ENCODE measurements at places on chromosomes 12 and 14.

- no peak for DNase-seq
These were observed 17.8 kb downstream of the SFSWAP start for GRCh38 chr12:131728720-131729119.

DNA sequence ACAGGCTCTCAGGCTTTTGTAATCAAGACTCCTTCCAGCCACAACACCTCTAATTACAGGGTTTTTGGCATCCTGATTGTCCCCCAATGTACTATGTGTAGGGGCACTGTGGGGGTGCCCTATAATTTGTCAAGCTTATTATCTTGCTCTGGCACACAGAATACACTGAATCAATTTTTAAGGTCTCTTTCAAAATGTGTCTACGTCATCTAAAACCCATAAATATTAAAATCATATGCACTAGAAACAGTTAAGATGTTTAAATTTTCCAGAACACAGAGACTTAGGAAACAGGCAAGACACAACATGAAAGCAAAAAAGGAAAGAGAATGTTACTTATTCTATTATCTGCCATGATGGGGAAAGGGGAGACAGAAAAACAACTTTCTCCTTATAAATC is 665.7 kb downstream of the NRXN3 start:
- no peak for DNase-seq

- no peak for DNase-seq
These were observed 14.1 kb downstream of the ABCD2 start for GRCh38 chr12:39605501-39605900.

GRCh38 chr14:71327691-71328090 is 420.4 kb downstream of the PCNX1 start:
- DNase-seq = no peak

DNA sequence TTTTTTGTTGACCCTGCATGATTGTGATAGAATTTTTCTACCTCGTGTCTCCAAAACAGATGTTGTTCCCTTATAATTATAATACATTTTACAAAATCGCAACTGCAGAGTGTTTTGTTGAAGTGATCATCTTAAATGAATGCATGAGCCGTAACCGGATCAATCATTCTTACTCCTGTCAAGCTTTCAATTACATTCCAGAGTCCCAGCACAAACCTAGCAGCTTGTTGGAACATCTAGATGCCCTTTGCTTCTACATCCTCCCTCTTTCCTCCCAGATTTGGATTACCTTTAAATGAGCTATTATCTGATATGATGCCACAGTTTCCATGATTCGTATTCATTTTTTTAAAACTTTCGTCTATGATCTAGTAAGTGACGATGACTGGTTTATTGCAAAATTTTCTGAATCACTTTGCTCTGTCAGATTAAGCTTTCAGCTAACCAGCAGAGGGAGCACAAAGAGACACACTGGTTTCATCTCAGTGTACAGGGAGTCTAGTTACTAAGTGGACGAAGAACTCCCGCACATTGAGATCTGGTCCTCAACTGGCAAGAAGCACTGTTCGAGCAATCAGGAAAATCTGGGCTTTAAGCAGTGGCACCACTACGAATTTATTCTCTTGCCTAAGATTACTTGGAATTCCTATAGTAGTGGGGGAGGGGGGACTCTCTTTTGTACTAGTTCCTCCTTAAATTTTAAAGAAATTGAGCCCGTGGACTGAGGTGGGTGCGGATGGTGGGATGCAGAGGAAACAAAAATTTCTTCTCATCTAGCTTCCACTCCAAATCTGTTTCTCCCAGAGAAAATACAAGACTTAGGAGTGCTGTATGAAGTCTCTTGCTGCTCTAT is 40.9 kb downstream of the TSHR start:
- DNase-seq = peak; percentile 51

- no peak for DNase-seq
These were observed 14.5 kb upstream of the FLVCR2 start for GRCh38 chr14:75563931-75564330.

DNA sequence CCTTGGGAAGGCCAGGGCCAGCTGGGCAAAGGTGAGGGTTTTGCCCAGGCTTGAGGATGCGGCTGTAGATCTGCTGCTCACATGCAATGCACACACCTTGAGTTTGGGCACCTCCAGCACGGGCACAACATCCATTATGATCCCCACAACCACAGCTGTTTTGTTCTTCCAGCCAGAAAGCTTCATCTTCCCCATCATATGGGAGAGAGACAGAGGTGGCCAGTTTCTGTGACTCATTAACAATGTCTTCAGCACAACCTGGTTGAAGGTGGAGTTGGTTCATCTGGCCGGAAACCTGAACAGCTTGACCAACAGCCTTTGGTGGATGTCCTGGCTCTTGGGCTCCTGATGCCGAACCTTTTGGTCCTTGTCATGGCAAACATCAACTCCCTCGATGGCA is 163.7 kb upstream of the CCND2 start:
- no peak for DNase-seq

DNA sequence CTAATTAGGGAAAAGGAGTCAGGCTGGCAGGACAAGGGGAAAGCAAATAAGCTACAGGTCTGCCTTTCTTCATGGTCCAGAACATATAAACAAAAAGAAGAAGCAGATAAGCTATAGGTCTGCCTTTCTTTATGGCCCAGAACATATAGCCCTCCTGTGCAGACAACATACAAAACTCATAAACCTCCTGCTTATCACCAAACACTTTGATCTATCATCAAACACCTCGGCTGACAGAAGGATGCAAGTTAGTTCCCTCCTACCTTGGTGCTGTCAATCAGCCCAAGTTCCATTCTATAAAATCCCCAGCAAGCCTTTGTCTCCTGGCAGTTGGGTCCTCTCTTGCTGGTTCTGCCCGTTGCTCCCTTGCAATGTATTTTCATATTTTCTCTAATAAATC is 23.2 kb downstream of the AMN1 start:
- no peak for DNase-seq

- peak; percentile 12 for DNase-seq
These were observed 253.3 kb downstream of the SLC15A4 start for GRCh38 chr12:128570191-128571065.

DNA sequence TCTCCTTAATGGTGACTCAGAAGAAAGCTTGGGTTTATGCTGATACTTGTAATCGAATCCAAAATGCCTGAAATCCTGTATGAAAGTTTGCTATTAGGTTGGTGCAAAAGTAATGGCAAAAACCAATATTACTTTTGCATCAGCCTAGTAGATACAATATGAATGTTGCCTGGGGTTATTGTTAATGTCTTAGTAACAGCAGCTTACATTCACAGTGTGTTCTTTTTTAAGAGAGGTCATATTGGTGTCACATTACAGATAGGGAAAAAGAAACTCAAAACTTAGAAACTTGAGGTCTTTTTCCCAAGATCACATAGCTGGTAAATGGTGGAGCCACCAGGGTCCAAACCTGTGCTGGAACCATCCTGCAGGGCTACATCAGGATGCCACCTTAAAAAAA is 25.2 kb downstream of the SRGAP1 start:
- DNase-seq = no peak

GRCh38 chr14:29717901-29718300 is 209.7 kb downstream of the PRKD1 start:
- DNase-seq = no peak

DNA sequence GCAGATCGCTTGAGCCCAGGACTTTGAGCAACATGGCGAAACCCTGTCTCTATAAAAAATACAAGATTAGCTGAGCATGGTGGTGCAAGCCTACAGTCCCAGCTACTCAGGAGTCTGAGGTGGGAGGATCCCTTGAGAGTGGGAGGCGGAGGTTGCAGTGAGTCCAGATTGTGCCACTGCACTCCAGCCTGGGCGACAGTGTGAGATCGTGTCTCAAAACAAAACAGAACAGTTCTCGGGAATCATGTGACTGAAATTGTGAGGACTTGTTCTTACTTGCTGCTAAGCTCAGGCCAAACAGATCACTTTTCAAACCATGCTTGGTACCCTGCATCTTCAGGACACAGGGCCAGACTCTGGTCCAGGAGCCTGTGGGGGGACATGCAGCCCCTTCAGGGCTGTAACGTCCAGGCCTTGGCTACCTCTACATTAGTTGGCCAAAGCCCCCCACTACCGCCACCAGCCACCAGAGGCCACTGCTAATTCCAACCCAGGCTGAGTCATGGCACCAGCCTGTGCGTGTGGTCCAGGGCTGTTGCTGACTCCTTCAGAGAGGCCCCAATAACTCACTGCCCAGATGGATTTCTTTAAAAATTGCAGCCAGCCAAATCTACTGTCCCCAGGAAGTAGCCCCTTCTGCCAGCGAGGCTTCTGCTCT is 33.4 kb upstream of the SYNDIG1L start:
- peak; percentile 9 for DNase-seq

DNA sequence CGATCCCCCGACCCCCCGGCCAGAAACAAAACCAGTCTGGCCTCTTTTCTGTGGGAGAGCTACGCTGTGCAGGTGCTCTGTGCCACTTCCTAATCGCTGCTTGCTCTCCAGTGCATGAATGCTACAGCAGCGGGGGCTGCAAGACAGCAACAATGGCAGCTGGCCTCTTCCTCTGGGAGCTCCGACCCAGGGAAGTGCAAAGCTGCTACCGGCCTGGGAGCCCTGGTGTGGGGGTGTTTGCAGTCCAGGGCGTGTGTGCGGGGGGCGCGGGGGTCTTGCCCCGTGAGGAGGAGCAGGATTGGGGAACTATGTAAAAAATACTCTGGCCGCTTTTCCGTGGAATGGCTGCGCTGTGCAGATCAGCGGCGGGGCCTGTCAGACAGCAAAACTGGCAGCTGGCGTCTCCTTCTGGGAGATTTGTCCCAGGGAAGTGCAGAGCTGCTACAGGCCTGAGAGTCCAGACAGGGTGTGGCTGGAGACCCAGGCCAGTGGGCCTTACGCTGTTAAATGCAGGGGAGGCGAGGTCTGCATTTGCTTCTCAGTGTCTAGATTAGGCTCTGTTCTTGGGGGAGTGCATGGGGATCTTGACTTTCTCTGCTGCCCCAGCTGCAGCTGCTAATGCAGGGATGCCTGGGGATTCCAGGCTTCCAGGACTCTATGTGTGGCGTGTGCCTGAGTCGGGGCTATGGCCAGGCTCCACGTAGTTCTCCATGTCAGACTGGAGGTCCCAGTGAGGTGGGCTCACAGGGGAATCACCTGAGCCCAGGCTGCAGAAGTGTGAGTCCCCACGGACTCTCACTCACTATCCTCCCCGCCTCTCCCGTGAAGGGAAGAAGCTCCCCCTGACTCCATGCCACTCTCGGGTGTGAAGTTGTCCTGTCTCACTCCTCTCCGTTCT is 344.5 kb downstream of the AEBP2 start:
- peak; percentile 7 for DNase-seq

GRCh38 chr12:111352296-111352993 is 16.4 kb downstream of the PHETA1 start:
- DNase-seq = no peak

DNA sequence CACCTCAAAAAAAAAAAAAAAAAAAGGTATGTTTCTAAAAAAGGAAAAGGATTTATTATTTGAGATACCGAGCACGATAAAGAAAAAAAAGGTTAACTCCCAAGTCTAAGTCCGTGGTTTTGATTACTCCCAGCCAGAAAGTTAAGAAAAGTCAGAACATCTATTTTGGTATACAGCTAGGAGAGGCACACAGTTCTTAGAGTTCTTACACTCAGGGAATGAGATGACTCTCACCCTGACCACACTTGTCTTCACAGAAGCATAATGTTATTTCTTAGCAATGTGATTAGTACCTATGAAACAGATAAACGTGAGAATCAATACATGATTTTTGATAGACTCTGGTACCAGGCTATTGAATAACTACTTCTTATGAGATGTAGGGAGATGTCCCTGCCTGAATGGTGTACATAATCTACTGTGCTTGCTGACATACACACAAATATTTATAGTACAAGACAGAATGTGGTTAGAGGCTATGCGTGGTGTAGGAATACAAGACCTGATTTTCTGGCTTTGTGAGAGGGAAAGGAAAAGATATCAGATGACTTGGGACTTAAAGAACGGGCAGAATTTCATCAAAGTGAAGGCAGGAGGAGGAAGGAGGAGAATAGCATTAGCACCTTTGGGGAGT is 31.6 kb downstream of the LIMA1 start:
- DNase-seq = no peak

GRCh38 chr12:14400599-14400998 is 35.1 kb downstream of the ATF7IP start:
- no peak for DNase-seq

GRCh38 chr14:57205938-57206337 is 62.8 kb downstream of the EXOC5 start:
- no peak for DNase-seq

DNA sequence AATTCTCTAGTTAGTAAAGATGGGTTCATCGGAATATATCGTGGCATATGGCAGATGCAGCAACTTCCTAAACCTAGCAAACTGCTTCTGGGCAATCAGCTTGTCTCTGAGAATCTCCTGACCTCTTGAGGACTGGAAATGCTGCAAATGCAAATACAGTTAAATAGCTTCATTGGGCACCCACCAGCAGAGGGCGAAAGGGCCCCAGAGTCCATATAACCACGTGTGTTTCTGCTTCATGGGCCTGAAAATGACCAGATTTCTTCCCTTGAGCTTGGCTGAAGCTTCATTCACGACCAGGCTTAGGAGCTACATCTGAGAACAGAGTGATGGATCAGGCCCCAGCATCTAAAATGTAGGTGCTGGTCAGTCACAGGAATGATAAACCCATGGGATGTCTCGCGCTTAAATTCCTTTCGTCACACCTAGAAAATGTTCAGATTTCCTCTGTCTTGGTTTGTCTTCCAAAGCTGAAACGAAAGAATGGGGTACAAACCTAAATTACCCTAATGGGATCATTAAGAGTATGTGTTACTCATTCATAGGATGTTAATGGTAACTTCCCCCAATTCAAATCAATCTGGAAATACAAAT is 1482.5 kb upstream of the TMEM132C start:
- DNase-seq = peak; percentile 21

DNA sequence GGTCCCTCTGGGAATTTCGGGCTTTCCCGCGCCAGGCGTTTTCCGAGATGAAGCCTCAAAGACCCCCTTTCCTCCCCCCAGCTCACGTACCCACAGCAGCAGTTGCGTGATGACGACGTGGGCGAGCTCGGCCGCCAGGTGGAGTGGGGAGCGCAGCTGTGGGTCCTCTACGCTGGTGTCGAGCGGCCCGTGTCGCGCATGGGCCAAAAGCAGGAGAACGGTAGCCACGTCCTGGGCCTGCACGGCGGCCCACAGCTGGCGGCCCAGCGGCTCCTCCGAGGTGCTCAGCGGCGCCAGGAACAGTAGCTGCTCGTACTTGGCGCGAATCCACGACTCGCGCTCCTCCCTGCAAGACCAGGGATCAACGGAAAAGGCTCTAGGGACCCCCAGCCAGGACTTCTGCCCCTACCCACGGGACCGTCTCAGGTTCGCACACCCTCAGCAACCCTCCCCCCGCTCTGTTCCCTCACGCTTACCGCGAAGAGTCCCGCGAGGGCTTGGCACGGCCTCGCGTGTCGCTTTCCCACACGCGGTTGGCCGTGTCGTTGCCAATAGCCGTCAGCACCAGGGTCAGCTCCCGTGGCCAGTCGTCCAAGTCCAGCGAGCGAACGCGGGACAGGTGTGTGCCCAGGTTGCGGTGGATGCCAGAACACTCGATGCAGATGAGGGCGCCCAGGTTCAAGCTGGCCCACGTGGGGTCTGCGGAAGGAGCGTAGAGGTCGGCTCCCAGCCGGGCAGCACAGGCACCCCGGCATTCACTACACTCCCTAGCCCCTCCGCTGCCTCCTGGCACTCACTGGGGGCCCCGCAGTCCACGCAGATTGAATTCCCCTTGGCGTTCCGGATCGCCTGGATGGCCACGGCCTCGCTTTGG is 11.4 kb downstream of the AGAP2 start:
- peak; percentile 16 for DNase-seq

GRCh38 chr12:31387466-31387865 is 61.5 kb upstream of the SINHCAF start:
- DNase-seq = no peak
